ENCODE measurements at places on chromosomes 1 and 21.

DNA sequence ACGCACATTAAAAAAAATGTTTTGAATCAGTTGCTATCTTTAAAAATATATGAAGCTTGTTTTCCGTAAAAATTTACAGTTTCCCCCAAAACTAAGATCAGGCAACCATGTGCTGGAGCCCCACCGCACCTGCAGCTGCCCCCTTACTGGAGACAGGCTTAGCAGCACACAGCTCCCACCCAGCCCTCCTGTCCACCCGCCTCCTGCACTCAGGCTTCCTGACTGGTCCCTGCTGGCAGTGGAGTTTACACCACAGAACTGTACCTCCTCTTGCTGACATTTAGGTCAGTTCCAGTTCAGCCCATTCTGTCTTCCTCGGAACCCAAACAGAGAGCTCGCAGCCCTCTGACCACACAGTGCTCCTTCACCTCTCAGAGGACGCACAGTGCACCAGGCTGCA, 2.1 kb downstream of the GPR161 start:
- DNase-seq, result no peak

DNA sequence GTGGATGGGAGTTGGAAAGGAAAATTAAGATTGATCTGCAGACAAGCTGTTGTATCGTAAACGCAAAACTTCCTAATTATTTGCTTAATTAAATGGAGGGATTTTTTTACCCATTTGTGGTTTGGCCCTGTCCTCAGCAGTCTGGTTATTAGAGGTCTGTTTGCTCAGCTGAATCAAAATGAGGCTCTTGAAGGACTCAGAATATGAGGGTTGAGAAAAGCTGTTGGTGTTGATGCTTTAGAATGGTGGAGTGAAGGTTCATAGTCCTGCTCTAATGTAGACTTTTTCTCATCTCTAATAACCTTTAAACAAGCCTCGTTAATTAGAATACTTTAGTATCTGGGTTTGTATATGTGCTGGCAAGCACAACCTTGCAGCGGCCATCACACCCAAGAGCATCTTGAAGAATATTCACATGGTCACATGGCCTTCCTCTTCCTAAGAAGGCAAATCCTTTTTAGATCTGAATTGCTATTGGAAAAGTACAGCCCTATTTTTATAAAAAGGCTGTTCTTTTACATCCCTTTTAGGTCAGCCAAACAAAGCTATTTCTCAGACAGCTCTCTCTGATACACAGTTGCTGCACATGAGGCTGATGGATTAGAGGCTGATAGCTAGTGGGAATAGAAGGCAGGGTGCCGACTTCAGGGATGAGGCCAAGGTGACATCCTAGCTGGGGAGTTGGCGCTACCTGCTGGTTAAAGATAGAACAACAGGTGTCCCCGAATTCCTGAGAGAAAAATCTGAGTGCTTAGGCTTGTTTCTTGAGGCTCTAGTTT, 53.8 kb downstream of the MACF1 start:
- DNase-seq, result no peak

GRCh38 chr1:30635391-30635975, 87.9 kb downstream of the MATN1 start:
- no peak for DNase-seq

DNA sequence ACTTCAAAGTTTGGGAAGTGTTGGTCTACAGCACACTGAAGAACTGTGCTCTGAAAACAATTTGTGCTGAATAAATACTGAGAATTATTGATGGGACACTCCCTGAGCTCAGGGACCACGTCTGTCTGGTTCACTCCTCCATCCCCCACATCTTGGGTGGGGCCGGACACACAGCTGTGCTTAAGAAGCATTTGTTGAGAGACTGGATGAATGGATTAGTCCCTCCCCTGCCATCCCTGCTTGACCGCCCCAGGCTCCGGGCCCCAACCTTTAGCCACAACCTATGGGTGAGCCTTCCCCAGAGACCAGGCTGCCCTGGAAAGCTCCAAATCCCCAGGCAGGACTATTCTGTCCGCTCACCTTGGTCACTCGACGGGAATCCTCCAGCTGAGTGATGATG, 7.5 kb downstream of the TRIM63 start:
- DNase-seq, result no peak

- DNase-seq, result no peak
Measured at GRCh38 chr1:54221113-54221834, 21.3 kb downstream of the MRPL37 start.

GRCh38 chr1:186899577-186899976, 70.8 kb downstream of the PLA2G4A start:
- DNase-seq, result no peak

- no peak for DNase-seq
Measured at GRCh38 chr1:243798726-243799125, 51.3 kb downstream of the AKT3 start.

GRCh38 chr1:114258633-114259032, 105.0 kb upstream of the SYT6 start:
- no peak for DNase-seq

- DNase-seq, result no peak
Measured at GRCh38 chr1:227185291-227185690, 133.0 kb downstream of the CDC42BPA start.

DNA sequence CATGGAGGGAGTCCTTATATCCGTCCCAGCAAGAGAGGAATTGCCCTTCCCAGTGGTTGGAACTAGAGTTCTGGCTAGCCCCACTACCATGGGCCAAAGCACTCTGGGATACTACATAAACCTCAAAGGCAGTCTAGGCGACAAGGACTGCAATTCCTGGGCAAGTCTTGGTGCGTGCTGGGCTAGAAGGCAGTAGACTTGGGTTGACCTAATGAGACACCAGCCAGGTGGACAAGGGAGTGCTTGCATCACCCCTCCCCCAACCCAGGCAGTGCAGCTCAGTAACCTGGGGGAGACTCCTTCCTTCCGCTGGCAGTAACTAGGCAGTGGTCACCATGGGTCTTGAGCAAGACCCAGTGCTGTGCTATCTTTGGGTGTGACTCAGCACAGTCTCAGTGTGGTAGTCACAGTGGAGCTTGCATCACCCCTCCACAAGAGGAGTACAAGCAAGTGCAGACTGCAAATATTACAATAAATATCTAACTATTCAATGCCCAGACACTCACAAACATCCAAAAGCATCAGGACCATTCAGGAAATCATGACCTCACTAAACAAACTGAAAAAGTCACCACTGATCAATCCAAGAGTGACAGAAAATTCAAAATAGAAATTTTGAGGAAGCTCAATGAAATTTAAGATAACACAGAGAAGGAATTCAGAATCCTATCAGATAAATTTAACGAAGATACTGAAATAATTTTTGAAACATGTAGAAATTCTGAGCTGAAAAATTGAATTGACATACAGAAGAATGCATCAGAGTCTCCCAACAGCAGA, 84.7 kb upstream of the LYPLAL1 start:
- DNase-seq, result no peak

DNA sequence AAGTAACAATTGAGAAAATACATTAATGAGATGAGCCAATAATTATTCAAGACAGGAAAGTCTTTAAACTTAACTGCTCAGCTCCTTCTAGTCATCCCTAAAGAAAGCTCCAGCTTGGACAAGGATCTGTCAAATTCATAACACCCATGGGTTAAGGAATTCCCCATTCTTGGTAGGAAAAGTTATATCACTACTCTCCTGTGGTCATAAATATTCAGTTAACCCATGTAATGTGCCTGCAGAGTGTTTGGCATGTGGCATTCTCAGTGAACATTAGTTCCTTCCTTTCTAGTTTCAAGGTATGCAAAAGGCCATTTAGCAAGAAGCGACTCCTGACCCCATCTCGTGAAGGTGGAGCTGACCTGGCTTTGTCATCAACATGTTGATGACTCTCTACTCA, 76.7 kb upstream of the VCAM1 start:
- DNase-seq, result no peak

- no peak for DNase-seq
Measured at GRCh38 chr21:17101696-17102095, 411.1 kb upstream of the CXADR start.

- no peak for DNase-seq
Measured at GRCh38 chr1:163071405-163072255, 2.5 kb downstream of the RGS4 start.

- DNase-seq, result no peak
Measured at GRCh38 chr1:180981596-180982387, 40.9 kb downstream of the STX6 start.

GRCh38 chr1:241464985-241465384, 54.6 kb downstream of the FH start:
- DNase-seq, result no peak

- DNase-seq, result no peak
Measured at GRCh38 chr1:70979881-70980280, 67.7 kb downstream of the PTGER3 start.

GRCh38 chr1:211035821-211036380, 98.0 kb downstream of the KCNH1 start:
- no peak for DNase-seq

DNA sequence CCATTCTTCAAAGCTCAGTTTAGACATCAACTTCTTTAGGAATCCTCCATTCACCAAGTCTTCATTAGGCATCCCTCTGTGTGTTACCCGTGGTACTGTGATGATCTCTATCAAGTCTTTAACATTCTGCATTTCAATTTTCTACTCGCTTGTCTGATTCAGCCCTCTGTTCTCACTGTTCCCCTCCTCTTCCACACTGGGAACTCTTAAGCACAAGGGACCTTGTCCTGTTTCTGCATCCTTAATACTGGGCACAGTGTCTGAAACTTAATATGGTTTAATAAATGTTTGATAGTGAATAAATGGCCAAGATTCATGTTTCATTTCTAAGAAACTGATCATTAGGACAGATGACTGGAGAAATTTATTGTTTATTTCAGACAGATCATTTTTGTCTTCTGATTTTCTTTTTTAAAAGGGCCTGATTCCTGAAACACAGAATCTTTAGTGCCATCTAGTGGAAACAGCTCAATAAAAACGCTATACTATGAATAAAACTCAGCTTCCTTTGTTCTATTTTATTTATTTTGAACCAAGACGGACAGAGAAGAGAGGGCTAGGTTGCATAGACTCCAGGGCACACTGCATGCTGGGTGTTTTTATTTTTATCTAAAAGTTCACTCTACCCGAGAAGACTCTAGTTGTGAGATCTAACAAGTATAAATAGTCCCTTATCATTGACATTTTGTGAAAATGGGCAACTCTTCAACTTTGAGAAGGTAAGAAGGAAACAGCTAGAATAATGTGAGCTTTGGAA, 7.0 kb upstream of the TRIM45 start:
- DNase-seq, result no peak

DNA sequence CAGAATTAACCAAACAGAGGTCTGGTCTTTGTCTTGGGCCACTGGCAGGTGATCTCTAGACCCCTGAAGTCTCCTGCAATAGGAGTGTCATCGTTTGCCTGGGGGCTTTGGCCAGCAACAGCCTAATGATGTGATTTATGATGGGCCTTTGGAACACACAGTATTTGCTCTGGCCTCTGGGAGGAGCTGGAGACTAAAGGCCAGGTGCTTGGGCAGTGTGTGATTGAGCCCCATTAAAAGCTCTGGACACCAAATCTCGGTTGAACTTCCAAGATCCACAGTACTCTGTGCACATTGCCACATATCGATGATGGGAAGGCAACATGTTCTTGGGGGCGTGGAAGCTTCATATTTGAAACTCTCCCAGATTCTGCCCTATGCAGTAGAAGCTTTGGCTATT, 32.0 kb upstream of the TLR5 start:
- no peak for DNase-seq

DNA sequence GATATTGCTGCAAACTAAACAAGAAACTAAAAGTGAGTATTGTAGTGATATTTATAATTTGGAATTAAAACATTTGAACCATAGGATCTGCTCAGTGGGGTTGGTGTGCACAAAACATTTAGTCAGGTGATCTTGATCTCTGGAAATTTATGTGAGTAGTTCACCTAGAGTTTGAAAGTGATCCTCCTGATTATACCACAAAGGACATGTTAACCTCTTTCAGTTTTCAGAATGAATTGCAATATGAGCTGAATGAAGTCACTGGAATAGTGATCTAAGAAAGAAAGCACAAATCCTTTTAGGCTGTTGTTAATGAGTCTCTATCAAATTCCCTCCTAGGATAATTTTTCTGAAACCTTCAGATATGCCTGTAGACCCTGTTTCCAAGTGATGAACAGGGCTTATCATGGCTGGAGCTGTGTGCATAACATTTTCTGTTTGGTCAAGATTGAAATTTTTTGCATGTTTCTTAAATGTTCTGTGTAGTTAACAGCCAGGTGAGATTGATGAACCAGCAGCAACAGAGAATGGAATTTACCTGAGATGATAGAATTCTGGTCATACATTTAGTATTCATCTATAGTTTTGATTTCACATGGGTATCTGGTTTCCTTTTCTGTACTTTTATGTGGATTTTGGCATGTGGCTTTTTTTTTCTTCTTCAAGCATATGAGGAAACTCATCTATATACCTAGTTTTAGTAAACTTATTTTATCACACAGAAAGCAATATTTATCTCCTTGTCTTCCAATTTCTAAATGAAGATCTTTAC, 25.5 kb downstream of the CDC14A start:
- DNase-seq, result no peak

DNA sequence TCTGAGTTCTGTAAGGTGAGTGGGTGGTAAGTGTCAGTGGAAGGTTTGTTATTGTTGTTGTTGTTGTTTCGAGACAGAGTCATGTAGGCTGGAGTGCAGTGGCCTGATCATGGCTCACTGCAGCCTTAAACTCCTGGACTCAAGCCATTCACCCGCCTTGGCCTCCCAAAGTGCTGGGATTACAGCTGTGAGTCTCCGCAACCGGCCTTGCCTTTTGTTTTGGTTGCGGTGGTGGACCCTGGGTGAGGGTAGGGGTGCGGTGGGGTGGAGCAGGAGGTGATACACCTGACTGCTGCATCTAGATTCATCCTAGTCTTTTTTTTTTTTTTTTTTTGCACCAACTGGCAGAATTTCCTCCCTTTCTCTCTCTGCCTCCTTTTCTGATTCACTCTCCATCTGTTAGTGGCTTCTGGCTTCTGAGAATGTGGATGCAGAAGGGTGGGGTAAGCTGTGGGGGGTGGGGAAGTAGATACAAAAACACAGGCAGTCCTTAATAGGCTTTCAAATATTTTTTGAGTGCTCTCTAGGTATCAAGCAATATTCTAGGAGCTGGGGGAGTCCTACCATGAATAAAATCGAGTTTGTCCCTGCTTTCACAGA, 4.6 kb upstream of the GMEB1 start:
- DNase-seq, result no peak

GRCh38 chr1:169794530-169795416, at the start of gene METTL18:
METTL18 (minus strand) TSS chr1:169794907; CDS start chr1:169793695, 1,212 bp downstream.
- peak; percentile 95 for DNase-seq

DNA sequence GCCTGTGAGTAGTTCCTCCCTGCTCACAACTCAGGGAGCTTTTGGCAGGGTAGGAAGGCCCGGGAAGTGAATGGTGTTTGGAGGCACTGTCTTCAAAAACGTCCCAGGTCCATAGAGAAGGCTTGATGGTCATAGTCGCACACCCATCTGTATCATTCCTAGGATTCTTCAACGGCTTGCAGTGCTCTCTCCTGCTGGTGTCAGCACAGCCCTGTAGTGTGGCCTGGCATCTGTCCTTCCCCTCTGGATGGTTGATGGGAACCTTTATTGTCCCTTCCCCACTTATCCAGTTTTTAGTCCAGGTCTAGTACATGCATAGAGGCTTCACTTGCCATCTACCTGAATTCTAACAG, 142.8 kb upstream of the HOOK1 start:
- DNase-seq, result no peak

Data from left forelimb (tissue), 1 donor.